Kidney capillary endothelial cell (primary cell): ENCODE measurements at places on chromosomes 3 and 15.
A peak's percentile ranks its signal among the peaks of the same experiment; 100 is the strongest.

DNA sequence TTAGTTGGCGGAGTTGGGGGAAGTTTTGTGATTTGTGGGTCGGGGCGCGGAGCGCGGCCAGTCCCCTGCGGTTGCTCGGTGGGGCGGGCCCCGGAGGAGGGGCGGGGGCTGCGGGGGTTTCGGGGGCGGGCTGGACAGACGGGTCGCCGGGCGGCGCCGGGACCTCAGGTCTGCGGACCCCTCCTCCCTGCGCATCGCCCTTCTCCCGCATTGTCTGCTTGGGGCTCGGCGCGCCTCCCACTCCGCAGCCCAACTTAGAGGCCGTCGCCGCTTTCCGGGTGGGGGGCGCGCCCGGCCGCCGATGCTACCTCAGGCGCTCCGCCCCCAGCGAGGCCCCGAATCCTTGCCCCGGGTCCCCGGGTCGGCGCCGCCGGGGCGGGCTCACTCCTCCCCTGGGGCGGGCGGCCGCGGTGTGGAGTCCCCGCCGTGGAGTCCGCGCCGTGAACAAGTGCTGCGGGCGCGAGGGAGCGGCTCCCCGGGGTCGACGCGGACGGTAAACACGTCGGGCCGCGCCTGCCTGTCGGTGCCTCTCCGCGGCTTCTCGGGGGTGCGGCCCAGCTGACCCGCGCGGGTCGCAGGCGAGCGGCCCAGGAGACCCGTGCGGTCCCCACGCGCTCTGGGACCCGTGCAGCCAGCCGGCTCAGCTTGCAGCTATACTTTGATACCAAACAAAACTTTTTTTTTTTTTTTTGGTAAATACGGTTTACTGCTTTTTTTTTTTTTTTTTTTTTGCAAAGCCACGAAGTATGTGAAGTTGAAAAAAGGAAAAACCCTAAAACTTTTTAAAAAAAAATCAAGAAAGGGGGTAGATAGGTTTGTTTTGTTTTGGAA is 624 bp downstream of the AKAP13 start:
- no peak for DNase-seq

GRCh38 chr15:97978401-97979139 is 18.1 kb downstream of the ARRDC4 start:
- no peak for DNase-seq

GRCh38 chr15:55824857-55825613 is 82.1 kb upstream of the PRTG start:
- no peak for DNase-seq

- no peak for DNase-seq
These were observed 60.4 kb downstream of the PLS1 start for GRCh38 chr3:142656575-142656974.

DNA sequence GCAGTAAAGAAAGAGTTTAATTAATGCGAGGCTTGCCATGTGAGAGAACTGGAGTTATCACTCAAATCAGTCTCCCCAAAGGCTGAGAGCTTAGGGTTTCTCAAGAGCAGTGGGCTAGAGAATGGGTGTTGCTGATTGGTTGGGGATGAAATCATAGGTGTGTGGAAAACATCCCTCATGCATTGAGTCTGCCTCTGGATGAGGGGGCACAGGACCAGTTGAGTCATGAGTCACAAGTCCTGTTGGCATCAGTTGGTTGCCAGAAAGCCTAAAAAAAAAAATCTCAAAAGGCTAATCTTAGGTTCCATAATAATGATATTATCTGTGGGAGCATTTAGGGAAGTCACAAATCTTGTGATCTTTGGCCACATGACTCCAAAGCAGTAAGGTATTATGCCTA is 800.3 kb downstream of the TUSC7 start:
- no peak for DNase-seq

GRCh38 chr15:83207660-83208366 is at the start of gene HDGFL3:
Gene HDGFL3, minus strand, starts transcription at chr15:83207823. Its CDS starts 409 bp downstream, at chr15:83207414.
- peak; percentile 44 for DNase-seq

DNA sequence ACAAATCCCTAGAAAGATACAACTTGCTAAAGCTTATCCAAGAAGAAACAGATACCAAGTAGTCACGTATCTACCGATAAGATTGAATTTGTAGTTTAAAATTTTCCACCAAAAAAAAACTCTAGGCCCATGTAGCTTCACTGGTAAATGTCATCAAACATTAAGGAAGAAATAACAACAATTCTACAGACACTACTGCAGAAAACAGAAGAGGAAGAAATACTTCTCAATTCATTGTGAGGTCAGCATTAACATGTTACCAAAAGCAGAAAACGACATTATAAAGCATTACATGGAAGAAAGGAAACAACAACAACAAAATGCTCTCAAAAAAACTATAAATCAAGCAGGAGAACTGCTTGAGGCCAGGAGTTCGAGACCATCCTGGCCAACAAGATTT is 27.5 kb upstream of the TM4SF19 start:
- DNase-seq: no peak

DNA sequence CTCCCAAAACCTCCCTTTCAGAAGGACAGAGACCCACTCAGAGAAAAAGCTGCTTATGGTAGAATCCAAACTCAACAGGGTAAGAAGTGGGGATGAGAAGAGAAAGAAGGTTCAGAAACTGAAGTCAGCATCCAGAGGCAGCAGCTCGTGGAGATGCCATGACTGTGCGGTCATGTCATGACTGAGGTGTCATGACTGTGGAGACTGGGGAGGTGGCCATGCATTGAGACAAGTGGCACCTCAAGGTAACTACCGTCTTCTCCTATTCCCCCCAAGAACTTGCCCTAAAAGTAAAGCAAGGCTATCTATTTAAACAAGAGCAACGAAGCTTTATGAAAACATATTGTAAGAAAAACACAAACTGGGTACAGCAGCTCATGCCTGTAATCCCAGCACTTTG is 15.1 kb downstream of the CHRNA3 start:
- DNase-seq: no peak

- DNase-seq: no peak
These were observed 6.2 kb upstream of the ATP13A4 start for GRCh38 chr3:193560870-193561269.

GRCh38 chr3:14284694-14285547 is 106.3 kb downstream of the LSM3 start:
- DNase-seq: no peak

GRCh38 chr15:23387621-23388190 is 33.2 kb downstream of the GOLGA8S start:
- DNase-seq: no peak

DNA sequence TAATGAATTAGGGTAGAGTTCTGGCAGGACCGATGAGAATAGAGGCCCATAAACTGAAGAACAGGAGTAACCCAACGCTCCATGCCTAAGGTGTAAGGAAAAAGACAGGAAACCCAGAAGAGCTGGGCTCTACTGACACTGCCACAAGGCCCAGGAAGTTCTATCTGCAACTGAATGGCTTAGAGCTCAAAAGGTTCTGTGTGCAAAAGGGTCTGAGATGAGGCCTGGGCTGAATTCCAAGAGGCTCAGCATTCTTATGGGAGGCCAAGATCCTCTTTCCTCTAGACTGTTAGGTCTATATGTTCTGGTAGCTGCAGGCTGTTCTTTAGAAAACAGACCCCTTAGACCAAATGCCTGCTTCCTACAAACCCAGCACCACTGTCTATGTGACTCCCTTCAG is 30.5 kb upstream of the PRSS50 start:
- no peak for DNase-seq

- no peak for DNase-seq
These were observed 335.5 kb downstream of the ARPP21 start for GRCh38 chr3:35974872-35975271.

- no peak for DNase-seq
These were observed 72.2 kb downstream of the FAM174B start for GRCh38 chr15:92583096-92584034.

GRCh38 chr3:120471643-120472042 is 20.9 kb upstream of the FSTL1 start:
- no peak for DNase-seq

DNA sequence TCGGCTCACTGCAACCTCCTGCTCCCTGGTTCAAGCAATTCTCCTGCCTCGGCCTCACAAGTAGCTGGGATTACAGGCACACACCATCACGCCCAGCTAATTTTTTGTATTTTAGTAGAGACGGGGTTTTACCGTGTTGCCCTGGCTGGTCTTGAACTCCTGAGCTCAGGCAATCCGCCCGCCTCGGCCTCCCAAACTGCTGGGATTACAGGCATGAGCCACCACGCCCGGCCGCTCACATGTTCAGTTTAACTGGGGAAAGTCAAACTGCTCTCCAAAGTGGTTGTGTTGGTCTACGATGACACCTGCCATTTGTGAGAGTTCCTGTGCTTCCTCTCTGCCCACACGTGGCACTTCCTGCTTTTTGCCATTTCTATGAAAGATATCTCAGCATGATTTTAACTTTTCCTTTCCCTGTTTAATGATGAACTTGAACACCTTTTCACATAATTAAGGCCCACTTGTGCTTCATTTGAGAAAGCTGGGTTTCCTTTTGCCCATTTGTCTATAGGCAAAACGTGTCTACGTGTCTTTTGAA is 877 bp upstream of the GP5 start:
- DNase-seq: no peak
